ENCODE measurements at places on chromosomes 12 and 14. TPM values are rescaled to one million over a fixed set of nuclear protein-coding genes. Genes with fewer than 3 reads are reported as not detected.

GRCh38 chr14:34643361-34643760 is 13.4 kb upstream of the SNX6 start:
- DNase-seq = no peak

The KRT79 gene
- 3.9 TPM for total RNA-seq

DNA sequence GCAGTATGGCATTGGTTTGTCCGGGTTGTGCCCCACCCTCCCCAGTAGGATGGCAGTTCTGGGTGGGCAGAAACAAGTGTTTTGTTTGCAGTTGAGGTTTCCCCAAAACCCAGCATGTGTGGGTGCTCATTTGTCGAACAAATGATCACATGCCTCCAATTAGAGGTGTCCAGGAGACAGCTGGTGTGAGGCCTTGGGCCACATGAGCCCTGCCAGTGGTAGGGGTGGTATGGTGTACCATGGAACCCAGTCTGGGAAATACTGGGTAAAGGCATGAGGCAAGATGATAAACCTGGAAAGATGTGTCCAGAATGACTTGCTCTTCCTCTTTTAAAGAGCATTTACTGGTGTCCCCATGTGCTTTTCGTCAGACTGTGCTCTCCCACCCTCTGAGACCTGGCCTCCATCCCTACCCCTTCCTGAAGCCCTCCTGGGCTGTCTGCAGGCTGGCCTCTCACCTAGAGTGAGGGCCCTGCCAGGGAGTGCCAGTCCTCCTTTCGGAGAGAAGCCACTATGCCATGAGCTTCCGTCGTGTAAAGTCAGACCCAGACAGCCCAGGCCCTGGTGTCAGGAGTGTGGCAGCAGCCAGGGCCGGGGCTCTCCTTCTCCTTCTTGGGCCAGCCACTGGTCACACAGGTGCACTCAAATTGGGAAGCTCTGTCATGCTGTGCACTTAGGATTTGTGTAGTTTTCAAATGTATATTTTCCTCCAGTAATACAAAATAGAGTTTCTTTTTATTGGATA is 17.6 kb downstream of the ANKRD9 start:
- peak; percentile 18 for DNase-seq

DNA sequence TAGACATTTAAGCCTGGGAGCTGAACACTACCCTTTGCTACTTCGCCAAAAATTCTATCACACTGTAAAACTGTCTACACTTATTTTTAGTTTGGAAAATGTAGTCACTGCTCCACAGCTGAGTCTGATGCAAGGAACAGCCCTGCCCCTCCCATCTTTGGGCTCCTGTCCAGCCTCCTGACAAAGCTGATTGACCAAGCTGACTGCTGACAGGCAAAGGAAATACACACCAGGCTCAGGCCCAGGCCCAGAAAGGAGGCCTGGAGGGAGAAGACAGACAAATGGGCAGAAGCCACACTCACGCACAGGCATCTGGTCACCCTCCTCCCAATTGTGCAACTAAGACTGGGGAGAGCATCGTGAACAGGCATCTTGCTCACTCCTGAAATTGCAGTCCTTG is 55.3 kb downstream of the ISCA2 start:
- no peak for DNase-seq

GRCh38 chr14:38762426-38762825 is 340.6 kb downstream of the SEC23A start:
- DNase-seq = no peak

The CLEC1B gene
- 0.95 TPM for total RNA-seq

DNA sequence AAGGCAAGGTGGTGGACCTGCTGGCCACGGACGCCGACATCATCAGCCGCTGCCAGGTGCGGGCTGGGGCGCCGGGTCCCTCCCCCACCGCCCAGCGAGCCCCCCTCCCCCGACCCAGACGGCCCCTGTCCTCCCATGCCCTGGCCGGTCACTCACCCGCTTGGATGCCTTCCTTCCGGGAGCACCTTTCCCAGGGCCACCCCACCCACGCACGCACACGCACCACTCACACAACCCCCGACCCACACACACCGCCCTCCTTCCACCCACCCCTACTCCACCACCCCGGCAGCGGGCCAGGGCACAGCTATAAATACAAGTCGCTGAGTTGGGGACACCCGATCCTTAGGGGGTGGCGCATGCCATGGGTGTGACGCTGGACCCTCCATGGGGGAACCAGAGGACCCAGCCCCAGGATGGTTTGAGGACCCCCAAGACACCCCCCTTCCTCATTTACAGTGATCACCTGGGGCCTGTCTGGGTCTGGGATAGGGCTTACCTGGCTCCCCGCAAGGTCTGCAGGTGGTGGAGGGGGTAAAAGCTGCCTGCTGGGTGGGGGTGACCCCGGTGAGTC is 465 bp downstream of the ADSS1 start:
- peak; percentile 70 for DNase-seq

DNA sequence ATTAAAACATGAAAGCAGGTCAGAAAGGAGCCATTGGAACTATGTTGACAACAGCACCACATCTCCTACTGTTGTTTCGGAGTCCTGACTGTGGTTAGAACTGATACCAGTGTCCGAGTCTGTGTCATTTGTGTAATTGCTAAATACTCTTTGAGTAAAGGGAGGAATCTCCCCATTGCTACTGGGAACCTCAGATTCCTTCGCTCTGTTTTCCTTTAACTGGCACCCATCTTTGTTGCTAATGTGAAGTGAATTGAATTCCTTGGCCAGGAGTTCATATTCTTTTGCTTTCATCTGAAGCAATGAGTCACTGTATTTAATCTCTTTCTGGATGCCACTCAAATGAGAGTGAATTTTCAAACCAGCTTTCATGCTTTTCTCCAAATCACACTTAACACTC is 31.5 kb downstream of the RASSF9 start:
- DNase-seq = no peak
